Stimulated activated CD4-positive, alpha-beta T cell treated with anti-CD3 and anti-CD28 coated beads, TNF-alpha, amount 100 ng/mL, for 1 hour (primary cell): ENCODE measurements at places on chromosomes 3 and 15.

- DNase-seq: no peak
These were observed 112.1 kb upstream of the MB21D2 start for GRCh38 chr3:193029800-193030199.

GRCh38 chr3:48847053-48847503 is 596 bp downstream of the PRKAR2A start:
- no peak for DNase-seq

DNA sequence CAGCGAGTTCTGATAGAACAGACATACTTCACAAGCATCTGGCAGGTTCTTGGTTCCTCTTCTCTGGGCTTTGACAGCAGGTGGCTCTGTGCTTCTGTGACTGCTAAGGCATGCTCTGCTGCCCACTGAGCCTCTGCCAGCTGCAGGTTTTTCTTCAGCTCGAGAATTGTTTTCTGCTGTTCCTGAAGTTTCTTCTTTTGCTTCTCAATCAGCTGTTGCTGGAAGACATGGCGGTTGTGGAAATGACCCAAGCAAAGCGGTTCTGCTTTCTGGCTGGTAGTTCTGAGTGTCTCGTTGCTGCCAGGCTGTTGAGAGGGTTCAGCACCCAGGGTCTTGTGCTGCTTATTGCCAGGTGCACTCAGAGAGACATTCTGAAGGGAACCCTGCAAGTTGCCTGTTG is 50.8 kb downstream of the CCDC191 start:
- DNase-seq: no peak

- DNase-seq: no peak
These were observed 33.0 kb downstream of the CCDC39 start for GRCh38 chr3:180646187-180646790.

DNA sequence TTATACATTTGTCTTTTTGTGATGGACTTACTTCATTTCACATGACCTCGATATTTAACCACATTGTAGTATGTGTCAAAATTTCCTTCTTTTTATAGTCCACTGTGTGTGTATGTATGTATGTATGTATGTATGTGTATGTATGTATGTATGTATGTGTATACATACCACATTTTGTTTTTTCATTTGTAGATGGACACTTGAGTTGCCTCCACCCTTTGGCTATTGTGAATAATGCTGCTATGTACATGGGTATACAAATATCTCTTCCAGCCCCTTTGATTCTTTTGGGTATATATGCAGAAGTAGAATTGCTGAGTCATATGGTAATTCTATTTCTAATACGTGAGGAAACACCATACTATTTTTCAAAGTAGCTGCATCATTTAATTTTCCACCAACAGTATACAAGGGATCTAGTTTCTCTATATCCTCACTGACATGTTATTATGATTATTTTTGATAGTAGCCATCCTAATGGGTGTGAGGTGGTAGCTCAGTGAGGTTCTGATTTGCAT is 228.2 kb downstream of the OPA1 start:
- no peak for DNase-seq

DNA sequence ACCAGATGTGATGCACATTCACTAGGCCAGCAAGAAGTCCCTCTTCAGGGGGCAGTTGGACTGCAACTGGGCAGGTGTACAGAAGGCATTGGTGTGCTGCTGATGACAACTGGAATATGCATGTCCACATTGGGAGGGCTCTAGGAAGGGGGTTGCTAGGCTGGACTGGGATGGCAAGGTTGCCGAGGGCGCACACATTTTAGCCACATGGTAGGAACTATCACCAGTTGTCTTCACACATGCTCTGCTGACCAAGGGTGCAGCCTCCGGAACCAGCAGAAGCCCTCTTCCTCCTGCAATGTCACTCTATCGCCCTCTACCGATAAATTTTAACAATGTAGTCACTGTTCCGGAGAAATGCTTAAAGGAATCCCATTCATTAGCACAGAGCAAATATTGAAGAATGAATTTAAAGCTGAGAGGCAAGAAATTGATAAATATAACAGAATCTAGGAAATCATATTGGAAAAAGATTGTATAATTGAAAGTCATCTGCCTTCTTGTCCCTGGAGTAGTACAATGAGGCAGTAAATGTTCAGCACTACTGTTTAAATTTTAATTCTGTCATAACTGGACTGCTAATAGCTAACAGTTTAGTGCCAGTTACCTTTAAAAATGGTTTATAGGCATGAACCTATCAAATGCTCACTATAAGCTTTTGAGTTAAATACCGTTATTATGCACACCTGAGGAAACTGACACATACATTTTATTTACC is 22.6 kb upstream of the LYSMD4 start:
- no peak for DNase-seq

DNA sequence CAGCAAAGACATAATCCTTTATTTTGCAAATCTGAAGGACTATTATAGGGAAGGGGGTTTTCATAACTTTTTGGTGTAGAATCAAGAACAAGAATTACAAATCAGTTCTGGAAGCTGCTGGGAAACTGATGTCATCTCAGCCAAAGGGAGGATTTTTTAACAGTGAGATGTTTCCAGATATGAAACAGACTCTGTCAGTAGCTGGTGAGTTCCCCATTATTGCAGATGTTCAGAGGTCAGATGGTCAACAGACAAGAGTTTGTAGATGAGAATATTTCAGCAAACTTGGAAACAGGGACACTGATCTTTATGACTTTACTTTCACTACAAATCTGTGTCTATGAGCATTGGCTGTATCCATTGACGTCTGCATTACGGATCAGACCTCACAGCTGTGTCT is 71.9 kb upstream of the LPP start:
- no peak for DNase-seq
